ENCODE measurements at places on chromosomes 7 and 10.

DNA sequence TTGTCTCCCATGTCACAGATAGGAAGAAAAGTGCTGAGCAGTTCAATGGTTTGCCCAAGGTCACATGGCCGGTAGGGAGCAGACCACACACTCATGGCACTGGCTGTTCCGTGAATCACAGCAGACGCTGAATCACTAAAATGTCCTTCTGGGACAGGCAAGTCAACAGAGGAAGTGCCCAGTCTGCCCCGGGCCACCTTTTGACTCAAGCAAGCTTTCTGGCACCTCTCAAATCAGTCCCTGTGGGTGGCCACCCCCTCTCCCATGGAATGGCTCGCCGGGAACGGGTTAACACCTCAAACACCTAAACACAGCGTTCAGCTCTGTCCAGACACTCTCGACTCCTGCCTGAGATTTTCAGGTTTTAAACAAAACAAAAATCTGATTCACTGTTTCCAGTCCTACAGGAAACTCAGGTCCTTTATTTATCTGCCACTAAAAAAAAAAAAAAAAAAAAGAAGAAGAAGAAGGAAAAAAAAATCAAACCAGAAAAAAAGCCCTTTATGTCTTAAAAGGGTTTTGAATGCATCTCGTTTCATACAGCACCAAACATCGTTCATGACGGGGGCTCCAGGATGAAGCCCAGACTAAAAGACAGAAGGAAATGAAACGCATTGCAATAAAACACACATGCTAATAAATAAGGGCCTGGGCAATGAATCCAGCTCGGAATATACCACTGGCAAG is 15.5 kb downstream of the CARD11 start:
- no peak for DNase-seq

DNA sequence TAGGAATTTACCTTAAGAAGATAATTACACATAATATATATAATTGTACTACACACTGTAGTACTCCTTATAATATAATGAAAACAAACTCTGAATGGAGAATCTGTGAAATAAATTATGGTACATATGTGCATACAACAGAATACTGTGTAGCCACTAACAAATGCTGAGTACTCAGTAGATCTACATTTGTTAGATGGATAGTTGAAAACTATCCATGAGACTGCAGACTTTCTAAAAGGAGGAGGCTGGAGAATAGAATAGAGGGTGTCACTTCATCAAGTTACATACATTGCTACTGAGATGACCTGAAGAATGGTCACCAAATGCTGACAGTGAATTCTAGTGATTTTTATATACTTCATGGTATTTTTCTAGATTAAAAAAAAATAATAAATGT is 68.7 kb upstream of the OGDHL start:
- no peak for DNase-seq

DNA sequence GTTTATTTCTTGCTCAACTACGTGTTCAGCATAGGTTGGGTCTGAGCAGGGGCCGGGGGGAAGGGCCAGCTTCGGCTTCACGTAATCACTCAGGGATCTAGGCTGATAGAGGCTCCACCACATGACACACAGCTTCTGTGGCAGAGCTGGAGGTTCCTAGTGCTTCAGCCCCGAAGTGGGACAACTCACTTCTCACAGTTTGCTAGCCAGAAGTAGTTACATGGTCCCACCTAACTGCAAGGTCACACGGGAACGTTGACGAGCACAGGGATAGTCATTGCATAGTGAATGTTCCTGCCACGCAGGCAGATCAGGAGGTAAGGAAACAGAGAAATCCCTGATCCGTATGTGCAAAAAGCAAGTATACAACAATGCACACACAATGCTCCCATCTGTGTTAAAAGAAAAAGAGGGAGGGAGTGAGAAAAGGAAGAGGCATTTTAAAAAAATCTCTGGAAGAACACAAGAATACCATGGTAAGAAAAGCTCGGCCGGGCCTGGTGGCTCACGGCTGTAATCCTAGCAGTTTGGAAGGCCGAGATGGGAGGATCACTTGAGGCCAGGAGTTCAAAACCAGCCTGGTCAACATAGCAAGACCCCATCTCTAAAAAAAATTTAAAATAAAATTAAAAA is 16.9 kb downstream of the SMURF1 start:
- no peak for DNase-seq

DNA sequence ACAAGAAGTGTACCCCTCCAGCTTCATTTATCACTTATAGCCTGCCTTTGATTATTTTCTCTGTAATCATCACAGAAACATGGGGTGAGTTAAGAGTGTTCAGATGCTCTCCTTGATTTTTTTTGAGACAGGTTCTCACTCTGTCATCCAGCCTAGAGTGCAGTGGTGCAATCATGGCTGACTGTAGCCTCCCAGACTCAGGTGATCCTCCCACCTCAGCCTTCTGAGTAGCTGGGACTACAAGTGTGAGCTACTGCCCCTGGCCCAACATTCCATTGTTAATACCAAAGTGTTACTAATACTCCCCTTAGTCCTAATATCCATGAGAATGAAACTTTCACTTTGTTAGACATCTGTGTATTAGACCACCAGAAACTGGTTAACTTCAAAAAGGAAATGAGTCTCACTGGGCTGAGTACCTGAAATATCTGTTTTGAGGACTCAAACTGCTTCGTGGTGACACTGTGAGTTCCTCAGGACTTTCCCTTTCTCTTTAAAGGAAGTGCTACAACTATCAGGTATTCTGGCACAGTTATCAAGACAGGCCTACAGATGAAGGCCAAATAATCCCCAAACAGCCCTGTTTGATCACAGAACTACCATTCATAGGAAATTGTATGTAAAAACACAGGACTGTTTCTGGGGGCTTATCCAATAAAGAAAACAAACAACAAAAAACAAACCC is 20.5 kb upstream of the CFAP70 start:
- DNase-seq = no peak

GRCh38 chr7:69412331-69413146 is 185.7 kb upstream of the AUTS2 start:
- no peak for DNase-seq

DNA sequence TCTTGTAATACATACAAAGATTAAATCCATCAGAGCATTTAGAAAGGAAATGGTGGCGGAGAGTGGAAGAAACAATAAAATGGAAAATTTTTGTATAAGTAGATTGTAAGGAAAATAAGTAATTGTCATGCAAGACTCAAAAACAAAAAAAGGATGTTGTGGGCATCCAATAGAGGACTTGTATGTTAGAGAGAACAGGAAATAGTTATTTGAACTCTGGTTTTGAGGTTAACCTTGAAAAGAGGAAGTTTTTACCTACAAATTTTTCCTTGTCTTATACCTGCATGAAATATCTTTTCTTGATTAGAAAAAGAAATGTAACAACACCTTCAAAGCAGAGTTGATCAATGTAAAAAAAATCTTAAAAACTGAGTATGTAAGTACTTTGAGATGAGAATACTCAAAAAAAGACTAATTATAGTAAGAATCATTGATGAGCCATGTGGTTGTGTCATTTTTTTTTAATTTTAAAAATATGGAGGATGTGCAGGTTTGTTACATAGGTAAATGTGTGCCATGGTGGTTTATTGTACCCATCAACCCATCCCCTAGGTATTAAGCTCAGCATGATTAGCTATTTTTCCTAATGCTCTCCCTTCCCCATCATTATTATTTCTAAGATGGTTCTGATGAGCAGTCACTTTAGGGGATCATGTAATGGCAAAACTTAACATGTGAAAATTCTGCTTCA is 11.9 kb downstream of the TMEM106B start:
- DNase-seq = no peak

GRCh38 chr10:127485153-127485857 is 63.8 kb upstream of the NPS start:
- no peak for DNase-seq

GRCh38 chr7:84822941-84823510 is 363.8 kb downstream of the SEMA3D start:
- no peak for DNase-seq

- DNase-seq = peak; percentile 11
Measured at GRCh38 chr10:130802301-130802700, 509.2 kb downstream of the TCERG1L start.

- DNase-seq = no peak
Measured at GRCh38 chr10:133361773-133362441, 4.1 kb upstream of the FUOM start.

GRCh38 chr10:95456516-95456915 is 104.7 kb downstream of the SORBS1 start:
- no peak for DNase-seq

DNA sequence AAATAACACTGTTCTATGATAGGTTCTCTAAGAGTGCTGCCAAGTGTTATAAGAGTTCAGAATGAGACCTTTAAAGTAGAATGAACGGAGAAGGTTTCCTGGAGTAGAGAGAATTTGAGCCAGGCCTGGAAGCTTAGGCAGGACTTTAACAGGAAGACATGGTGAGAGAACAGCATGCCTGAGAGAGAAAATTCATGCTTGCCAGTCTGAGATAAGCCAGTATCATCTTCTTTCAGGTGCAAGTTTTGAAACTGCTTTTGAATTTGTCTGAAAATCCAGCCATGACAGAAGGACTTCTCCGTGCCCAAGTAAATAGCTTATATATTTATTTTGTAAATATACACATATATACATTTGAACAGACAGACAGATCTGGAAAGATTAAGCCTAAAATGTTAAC is 22.1 kb downstream of the ARMC10 start:
- no peak for DNase-seq

DNA sequence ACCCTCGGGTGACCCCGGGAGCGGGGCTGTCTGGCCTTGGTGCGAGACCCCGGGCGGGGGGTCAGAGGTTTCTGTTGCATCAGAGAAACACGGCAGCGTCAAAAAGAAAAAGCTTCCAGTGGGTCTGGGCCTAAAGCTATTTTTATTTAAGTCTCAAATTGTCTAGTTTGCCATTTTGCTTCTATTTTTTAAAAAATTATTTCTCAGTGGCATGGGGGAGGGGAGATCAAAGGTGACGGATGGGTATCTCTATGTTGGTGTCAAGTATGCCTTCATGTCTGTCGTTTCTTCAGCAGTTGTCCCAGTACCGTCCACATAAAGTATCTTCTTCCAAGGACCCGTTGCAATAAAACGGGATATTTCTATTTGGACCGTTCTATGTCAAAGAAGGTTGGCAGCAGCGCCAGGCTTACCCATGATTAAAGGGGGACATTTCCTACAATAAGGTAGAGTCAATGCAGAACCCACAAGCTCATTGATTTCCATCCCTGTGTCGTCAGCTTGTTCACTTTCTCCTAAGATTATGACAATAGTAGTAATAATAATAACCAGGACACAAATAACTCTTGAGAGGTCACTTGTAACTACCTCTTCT is 26.0 kb upstream of the VAX1 start:
- no peak for DNase-seq

DNA sequence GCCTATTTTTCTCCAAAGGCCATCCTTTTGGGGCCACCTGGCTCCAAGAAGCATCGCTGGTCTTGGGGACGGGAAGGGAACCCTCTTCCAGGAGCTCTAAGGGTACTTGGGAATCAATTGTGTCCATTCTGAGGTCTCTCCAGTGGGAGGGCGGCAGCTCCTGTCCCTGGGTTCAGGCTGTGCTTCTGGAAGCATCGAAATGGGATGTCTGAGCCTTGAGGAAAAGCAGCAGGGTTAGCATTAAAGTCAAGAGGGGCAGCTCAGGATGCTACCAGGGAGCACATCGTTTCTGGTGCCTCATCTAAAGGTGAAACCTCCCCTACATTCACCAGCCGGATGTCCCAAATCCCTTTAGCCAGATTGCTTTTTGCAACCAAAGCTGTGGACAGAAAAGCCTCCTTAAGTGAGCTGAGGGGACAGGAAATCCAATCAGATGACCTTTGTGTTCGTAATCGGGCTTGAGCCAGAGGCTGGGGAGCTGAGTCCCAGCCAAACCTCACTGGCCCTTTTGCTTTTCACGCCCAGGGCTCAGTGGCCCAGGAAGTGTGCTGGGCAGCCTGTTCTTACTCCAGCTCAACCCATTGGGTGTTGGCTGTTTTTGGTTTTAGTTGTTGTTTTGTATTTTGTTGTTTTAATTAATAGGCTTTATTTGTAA is 88.8 kb upstream of the ANLN start:
- DNase-seq = no peak

- no peak for DNase-seq
Measured at GRCh38 chr10:60757420-60757895, 20.8 kb upstream of the CDK1 start.

GRCh38 chr10:75066271-75066670 is 45.2 kb upstream of the SAMD8 start:
- no peak for DNase-seq

GRCh38 chr7:131879424-131879823 is 323.0 kb upstream of the PODXL start:
- no peak for DNase-seq

DNA sequence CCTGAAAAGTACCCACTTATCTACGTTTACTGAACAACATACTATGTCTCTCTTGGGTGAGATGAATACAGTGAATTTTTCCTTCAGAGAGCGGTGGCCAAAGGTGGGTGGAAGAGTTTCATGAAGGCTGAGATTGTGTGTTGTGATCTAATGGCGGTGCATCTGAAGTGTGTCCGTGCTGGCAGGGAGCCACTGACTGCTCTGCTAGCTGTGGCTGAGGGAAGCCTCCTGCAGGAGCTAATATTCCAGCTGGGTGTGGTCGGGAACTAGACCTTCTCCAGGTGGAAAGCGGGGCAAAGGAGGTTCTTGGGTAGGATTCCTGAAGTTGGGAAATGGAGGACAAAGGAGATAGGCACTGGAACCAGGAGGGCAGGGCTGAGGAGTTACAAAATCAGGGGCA is 69.2 kb upstream of the GRB10 start:
- DNase-seq = no peak

GRCh38 chr10:30529373-30529998 is 95.5 kb downstream of the MAP3K8 start:
- no peak for DNase-seq

DNA sequence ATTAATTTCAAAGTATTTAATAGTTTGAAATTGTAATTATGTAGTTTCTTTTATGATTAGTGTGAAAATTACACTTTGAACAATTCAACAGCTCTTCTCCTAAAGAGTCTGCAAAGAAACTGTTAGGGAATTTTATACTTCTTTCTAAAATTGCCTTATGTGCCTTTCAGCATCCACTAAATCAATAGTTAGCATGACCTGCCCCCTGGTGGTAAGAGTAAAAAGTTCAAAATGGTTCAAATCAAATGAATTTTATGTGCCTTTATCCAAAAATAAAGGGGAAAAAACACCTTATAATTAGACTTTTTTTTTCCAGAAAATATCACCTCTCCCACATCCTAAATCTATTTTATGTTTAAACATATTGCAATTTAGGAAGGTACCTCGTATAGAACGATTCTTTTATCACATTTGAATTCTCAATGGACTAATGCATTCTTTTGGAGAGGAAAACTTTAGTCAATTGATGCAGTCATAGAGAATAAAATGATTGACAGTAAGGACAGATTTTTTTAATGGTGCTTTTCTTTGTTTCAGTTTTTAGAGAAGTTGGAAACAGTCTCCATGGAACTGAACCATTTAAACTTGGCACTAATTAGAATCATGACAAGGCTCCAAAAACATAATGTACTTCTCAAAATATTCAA is 163.7 kb downstream of the SEMA3D start:
- DNase-seq = no peak

- no peak for DNase-seq
Measured at GRCh38 chr7:23529262-23529859, 2.4 kb downstream of the TRA2A start.

GRCh38 chr10:47319784-47320183 is 2.5 kb upstream of the GDF2 start:
- DNase-seq = no peak
